Activated naive CD4-positive, alpha-beta T cell (primary cell): ENCODE measurements at places on chromosomes 1 and 21.

GRCh38 chr1:90781534-90781933 is 64.4 kb upstream of the BARHL2 start:
- DNase-seq, result no peak

- no peak for DNase-seq
Observed at GRCh38 chr21:40331804-40332203, 464.6 kb downstream of the PCP4 start.

- no peak for DNase-seq
Observed at GRCh38 chr1:16013220-16013907, 4.5 kb downstream of the HSPB7 start.

DNA sequence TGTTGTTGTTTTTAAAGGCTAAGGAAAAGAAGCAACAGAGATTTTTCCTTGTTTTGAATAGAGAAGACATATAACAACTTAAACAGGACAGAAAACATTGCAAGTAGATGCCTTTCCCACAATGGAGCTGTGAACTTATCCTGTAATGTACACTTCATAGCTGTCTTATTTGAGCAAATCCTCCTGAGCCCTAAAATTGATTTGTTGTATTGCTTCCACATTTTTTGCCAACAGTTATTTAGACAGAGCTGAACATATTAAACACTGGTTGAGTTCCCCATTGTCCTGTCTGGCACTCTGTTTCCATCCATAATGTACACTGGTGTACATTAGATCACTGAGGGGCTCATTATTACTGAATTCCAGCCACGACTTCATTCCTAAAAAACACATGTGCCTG is 32.2 kb downstream of the CACHD1 start:
- no peak for DNase-seq

DNA sequence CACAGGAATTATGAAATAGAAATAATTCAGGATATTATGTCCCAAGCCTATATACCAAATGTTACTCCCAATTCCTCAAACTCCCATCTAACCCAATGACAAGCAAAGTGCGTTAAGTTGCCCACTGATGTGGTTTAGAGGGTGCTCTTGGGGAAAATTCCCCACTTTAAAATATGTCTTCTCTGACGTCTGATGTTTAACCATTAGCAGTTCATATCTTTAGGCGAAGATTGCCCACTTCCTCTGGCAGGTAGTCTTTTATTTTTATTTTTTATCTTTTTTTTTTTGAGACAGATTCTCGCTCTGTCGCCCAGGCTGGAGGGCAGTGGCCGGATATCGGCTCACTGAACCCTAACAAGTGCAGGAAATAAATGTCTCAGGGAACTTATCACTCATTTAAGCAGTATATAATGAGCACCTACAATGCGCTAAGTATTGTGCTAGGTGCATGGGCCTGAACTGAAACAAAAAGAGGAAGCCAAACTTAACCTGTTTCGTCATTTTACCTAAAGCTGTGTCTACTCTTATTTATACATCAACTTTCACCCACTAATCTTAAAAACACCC is 1.3 kb upstream of the LYST start:
- DNase-seq, result no peak

DNA sequence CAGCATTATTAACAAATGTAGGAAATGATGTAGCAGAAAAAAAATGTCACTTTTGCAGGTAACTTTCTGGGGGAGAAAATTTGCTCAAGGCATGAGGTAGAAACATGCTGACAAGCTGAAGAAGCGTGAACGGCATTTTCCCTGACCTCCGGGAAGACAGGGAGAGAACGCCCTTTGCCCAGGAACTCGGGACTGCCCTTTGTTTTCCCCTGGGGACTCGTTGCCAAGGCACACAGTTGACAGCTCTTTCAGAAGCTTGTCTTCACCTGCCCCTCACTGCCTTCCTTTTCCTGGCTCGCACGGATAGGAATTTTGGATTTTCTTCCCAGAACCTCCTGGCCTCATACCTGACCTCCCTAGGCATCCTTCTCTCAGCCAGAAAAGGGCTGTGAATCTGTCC is 52.7 kb upstream of the COA6 start:
- no peak for DNase-seq

GRCh38 chr1:91651243-91651642 is 150.6 kb downstream of the CDC7 start:
- no peak for DNase-seq

- DNase-seq, result no peak
Observed at GRCh38 chr1:88302843-88303486, 381.1 kb upstream of the PKN2 start.

DNA sequence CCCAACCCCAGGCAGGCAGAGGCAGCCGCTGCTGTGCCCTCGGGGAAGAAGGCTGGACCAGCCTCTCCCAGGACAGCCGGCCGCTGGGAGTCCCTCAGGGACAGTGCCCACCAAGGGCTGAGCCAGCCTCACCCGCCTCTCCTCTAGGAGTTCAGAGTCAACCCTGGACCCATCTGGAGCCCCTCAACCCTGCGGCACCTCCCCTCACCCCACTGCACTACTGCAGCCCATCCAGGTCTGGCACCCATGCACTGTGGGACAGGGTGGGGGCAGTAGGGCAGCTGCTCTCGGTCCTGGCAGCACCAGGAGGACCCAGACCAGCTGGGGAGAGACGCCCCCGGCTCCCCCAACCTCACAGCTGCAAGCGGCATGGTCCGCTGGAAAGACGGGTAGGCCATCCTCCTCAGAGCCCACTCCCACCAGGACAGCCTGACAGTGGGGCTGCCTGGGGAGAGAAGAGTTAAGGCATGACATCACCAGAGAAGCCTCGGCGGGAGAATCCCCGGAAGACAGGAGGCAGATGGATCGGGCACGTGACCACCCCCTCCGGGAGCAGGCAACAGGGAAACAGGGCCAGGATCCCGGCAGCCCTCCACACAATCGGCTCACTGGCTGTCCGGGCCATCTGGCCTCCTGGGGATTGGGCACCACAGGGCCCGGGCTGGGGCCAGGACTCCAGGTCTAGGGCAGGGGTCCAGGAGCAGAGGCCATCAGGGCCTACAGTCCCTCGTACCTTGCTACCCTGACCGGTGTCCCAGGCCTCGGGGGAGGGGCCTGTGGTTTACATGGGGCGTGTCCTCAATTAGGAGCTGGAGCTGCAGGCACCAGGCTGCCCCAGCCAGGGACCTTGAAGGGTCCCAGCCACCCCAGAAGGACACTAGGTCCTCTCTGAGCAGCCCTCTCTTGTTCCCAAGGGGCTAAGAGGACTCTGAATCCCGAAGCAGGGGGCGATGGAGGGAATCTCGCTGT is 3.1 kb downstream of the ACAP3 start:
- DNase-seq, result no peak

- DNase-seq, result no peak
Observed at GRCh38 chr21:46675595-46676280, 40.3 kb downstream of the PRMT2 start.

- DNase-seq, result no peak
Observed at GRCh38 chr1:240126821-240127220, 35.1 kb downstream of the FMN2 start.

DNA sequence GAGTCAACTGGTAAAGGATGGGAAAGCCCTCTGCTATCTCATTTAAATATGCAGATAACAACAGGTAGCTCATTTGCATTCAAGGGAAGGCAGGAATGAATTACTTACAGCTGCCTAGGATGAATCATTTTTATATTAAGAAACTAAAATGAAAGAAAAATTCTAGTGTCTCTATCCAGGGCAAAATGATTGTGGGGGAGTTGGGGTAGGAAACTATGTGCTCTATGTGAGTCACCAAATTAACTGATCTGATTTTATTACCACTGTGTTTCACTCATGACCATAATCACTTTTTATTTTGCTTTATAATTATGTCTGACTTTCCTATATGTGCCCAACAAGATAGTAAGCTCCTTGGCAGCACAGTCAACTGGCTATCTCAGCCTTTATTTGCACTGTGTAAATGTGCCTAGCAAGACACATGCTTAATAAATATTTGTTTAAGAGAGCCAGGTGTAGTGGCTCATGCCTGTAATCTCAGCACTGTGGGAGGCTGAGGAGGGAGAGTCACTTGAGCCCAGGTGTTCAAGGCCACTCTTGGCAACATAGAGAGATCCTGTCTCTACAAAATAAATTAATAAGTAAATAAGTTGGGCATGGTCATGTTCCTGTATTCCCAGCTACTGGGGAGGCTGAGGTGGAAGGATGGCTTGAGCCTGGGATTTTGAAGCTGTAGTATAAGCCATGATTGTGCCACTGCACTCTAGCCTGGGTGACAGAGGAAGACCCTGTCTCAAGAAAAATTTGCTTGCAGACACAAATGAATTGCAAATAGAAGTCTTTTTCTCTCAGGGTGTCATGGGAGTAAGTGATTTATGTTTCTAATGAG is 84.1 kb downstream of the SPAG17 start:
- DNase-seq, result no peak

DNA sequence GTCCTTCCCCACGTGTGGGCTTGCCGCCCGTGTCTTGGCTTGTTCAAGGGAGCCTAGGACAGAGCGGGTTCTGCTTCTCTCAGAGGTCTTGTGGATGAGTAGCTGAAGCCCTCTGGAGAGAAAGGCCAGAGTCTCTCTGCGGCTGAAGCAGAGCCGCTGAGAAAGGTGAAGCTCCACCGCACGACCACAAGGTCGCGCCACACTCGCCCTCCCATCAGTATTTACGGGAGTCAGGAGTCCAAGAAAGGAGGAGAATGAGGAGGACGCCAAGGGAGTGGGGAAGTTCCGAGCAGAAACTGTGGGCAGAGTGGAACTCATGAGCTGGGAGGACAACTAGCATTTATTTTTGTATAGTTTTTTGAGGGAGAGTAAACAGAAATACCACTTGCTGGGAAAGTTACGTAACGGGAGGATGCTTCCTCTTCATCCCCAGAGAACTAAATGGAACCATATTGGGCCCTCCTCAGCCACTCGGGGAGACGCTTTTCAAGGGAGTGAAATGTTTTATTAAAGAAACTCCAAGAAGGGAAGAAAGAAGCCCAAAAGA is 51.6 kb upstream of the HAO2 start:
- no peak for DNase-seq

DNA sequence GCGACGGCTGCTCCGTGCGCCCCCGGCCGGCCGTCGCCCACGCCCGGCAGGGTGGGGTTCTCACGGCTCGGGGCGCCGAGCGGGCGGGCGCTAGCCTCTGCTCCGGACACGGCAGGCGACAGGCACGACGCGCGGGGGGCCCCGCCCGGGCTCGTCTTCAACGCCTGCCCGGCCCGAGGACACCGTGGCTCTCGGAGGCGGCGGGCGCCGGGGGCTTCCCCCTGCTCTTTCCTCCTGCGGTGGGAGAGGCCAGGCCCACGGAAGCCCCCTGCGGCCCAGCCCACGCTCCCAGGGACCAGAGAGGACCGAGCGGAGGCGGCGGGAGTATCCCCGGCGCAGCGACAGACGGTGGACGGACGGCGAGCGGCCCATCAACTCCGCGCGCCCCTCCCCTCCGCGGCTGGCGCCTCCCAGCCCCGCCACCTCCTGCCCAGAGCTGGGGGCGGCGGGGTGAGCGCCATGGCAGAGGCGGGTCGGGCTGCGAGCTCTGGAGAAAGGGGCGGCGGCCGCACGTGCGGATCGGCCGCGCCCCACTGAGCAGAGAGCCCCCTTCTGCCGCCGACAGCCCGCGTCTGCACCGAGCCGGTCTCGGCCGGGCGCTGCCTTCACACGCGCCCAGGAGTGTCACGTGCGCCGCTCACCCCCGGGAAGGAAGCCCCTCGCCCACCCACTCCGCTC is at the start of the genes SHE and TDRD10:
Gene SHE, minus strand, starts transcription at position 347 of the 678 bp plus-strand sequence. CDS start 386 bp downstream, outside the sequence.
Gene TDRD10, plus strand, starts transcription at position 154 of the 678 bp plus-strand sequence. CDS start 4,685 bp downstream, outside the sequence.
- DNase-seq, result no peak

DNA sequence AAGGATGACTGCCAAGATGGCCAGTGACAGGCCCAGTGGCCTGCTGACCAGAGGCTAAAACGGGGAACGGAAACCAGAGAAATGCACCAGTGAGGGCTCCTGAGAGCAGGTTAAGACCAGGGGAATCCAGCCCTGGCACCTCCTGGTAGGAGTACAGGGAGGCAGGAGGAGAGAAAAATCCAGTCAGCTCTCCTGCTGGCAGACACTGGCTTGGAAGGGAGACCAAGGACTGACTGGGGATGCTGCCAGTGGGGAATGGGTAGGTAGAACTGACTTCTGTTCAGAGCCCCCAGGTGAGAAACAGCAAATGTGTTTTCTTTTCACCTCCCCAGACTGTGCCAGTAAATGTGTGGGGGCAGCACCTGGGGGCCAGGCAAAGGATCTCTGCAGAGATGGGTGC is 27.7 kb upstream of the CRNN start:
- no peak for DNase-seq

DNA sequence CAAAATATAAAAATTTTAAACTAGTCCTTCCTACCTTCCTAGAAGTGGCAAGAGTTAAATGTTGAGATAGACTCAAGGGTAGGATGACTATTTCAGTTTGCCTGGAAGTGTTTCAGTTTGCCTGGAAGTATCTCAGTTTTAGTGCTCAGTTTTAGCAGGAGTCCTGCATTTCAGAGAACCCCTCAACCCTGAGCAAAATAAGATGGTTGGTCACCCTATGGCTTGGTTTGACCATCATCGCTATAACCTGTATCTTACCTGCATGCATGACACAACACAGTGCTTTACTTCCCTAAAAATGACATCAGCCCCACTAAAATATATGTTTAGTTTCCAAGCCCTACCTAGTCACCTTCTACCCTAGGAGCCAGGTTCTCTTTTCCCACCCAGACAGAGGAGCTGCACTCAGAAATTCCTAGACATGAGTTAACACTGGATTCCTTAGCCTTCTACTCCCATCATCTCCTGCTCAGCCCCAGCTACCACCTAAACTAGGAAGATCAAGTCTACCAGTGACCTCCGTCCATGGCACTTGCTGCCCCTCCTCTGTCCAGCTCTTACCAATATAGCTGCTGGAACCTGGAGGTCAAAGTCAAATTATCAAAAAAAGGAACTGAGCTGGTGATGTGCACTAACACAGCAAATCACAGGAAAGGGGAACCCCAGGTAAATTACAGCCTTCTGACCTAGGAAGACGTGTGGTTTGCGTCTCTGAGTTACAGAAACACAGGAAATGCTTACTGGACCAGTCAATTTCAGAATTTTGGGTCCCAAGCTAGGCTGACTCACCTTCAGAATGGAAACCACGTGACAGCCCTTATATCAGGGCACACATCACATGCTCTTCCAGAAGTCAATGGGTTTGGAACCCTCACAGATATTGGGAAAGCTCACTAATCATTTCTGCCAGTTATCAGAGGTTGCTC is 2.2 kb upstream of the G0S2 start:
- no peak for DNase-seq

DNA sequence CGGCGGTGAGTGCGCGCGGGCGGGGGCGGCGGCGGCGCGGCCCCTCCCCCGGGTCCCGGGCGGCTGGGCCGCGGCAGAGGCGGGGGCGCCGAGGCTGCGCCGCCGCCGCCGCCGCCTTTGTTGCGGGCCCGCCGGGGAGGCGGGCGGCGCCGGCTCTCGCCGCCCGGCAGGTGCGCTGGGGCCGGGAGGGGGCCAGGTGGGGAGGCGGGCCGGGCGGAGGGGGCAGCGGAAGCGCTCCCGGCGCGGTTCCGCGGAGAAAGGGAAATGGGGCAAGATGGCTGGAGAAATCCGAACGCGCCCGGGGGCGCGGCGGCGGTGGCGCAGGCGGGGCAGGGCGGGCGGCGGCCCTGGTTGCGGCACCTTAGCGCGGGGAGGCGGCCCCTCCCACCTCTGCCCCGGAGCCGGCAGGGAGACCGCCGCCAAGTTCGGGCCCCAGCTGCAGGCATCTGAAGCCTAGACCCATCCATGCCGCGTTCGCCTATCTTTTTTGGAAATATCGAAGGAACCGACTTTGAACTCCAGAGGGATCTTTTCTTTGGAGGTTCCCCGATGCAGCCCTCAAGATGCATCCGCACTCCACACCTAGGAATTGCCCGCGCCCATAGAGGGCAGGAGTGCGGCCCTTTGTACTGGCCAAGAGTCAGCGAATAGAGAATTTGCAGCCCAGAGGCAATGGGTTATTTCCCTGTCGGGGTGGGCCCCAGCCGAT is 479 bp downstream of the POGK start:
- DNase-seq, result peak; percentile 22
